AG08395 (cell line): ENCODE measurements at places on chromosomes 6 and 20.

GRCh38 chr6:134802426-134803058 is 147.4 kb downstream of the ALDH8A1 start:
- DNase-seq = no peak

DNA sequence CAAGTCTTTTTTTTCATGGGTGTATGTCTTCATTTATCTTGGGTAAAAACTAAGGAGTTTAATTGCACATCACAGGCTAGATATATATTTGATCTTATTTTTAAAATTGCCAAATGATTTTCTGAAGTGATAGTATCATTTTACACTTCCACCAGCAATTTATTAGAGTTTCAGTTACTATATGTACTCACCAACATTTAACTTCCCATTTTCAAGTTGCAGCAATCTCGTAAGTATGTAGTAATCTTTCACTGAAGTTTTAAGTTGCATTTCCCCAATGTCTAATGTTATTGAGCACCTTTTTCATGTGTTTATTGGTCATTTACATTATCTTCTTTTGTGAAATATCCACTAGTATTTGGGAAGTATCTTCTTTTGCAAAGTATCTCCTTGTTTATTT is 277.4 kb upstream of the CNR1 start:
- no peak for DNase-seq

DNA sequence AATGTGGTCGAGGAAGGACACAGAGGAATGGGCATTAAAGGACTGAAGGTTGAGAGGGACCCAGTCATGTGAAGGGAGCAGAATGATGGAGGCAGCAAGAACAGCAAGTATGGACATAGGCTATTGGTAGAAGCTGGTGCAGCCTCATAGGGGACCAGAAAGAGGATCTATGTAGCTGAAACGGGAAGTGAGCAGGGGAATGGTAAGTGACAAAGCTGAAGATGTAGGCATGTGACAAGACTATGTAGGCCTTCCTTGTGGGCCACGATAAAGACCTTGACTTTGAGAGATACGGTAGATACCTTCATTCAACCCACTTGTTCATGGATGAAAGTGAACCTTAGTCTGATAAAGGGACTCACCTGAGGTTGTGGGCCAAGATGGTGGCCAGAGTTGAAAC is 3.5 kb downstream of the CTNNBL1 start:
- no peak for DNase-seq

DNA sequence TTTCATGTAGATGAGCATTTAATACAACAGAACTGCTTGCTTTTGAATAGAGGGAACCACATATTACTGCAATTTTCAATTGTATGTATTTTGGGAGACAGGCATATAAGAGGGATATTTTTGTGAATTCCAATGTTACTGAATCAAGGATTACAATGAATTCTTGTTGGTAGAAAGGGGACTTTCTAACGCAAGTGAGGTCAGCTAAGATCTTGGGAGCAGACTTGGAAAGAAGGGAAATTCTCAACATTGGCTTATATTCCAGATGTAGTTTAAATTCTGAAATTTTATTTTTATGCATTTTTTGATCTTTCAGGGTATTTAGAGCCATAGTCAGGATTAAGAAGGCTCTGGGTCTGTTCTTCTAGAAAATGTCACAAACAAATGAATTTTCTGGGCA is 43.3 kb upstream of the CTAGE9 start:
- DNase-seq = no peak

DNA sequence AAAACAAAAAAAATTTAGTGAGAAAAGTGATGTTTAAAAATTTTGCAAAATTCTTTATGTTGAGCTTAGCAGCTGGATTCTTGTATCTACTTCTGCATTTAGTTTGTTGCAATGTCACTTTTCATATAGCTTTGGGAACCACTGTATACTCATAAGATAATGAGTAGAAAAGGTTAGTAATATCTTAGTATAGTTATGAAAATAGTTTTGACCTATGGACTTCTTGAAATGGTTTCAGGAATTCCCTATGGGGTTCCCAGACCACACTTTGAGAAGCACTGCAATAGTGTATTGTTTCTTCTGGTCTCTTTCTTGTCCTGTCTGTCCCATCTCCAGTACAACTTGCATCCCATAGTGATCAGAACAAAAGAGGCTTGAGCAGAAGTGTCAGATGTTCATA is 29.4 kb downstream of the PPP1R16B start:
- no peak for DNase-seq

GRCh38 chr6:156587071-156587470 is 190.1 kb upstream of the ARID1B start:
- DNase-seq = no peak

DNA sequence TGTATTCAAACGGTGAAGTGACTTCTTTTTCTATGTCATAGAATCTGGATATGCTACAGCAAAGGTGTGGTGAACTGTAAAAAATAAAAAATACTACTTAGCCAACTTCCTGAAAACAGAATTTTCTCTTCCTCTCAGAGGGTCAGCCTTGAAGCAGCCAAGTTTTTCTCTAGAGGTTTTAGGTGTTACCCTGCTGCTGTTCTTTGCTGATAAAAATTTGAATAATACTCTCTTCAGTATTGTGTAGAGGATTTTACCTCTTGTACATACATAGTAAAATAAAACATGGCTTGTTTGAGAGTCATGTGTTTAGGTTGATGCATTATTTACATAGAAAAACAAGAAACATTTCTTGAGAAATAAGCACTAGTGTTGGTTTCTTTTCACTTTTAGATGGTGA is 458.4 kb downstream of the TBC1D32 start:
- DNase-seq = no peak

DNA sequence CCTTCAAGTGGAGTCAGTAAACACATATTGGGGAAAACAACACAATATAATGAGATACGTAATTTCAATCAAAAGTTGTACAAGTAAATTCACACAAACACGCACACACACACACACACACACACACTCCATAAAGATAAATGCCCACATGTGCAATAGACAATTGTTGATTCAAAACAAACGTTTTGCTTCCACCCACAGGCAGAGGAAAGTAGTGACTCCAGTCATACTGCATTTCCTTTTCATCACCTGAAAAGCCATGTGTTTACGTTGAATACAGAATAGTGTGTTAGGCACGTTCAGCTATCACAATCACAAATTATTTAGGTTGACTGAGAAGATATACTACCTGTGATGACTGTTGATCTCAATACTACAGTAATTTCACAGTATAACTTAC is 443.8 kb upstream of the MANEA start:
- DNase-seq = no peak

GRCh38 chr6:142871910-142872331 is 73.1 kb downstream of the HIVEP2 start:
- peak; percentile 89 for DNase-seq

- DNase-seq = no peak
Measured at GRCh38 chr20:1402149-1402548, 9.3 kb upstream of the FKBP1A start.

DNA sequence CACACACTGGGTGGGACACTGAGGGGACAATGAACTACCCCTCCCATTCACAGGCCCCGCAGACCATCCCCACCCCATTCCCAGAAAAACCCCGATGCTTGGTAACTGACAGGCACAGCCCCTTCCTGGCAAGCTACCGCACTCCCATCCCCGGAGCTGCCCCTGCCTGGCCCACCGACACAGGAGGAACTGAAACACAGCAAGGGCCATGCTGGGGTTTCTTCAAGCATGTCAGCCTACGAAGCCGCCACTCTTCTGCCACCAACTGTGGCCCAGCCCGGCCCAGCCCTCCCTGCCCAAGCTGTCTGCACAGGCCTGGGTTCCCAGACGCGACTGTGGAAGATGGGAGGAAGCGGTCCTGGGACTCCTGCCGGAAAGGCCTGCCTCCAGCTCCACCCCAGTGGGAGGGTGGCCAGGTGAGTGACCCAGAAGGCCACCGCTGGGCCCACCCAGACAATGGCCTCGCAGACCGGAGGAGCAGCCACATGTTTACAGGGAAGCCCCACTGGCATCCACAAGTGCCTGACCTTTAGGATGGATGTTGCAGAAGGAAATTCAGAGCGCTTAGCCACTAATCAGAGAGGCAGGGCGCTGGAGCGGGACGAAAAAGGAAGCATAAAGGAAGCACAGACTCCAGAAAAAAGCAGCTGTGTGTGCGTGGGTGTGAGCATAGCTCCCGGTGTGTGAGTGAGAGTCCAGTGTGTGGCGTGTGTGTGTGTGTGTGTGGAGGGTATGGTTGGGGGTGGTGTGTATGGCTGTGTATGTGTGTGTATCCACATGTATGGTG is 91.6 kb downstream of the PRND start:
- DNase-seq = no peak

GRCh38 chr6:151002057-151002450 is 136.6 kb downstream of the MTHFD1L start:
- no peak for DNase-seq

DNA sequence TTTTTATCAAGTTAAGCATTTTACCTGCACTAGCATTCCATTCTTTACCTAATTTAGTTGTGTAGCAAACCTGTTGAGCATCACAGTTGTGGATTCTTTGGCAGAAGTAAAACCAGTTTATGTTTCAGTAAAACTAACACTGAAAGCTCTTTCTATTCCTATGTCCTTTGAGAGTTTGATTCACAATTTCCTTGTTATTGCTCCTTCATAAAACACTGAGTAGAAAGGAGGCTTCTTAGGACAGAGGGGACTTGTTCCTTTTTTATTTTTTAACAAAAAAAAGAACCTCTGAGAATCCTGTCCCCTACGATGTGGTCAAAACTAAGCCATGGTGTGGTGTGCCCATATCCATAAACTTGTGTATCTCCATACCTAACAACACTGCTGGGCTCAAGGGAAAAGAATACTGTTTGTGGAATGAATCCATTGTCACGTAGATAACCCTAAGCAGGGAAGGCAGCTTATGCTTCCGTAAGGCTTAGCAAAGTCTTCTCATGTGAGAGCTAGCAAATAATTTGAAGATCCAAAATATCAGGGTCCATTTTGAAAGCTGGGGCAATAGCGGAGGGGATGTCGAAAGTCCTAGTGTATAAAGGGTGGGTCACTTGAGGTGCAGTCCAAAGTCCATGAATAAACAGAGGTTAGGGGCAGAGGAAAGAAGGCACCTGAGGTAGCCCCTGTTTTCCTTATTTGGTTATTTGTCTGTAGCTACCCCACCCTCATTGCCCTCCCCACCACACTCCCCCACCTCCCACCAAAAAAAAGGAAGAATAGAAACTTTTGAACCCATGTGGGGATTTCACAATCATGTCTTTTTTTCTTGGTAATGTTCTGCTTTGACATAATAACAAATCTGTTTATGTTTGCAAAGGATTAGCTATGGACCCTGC is 71.0 kb downstream of the PLAGL1 start:
- DNase-seq = no peak

DNA sequence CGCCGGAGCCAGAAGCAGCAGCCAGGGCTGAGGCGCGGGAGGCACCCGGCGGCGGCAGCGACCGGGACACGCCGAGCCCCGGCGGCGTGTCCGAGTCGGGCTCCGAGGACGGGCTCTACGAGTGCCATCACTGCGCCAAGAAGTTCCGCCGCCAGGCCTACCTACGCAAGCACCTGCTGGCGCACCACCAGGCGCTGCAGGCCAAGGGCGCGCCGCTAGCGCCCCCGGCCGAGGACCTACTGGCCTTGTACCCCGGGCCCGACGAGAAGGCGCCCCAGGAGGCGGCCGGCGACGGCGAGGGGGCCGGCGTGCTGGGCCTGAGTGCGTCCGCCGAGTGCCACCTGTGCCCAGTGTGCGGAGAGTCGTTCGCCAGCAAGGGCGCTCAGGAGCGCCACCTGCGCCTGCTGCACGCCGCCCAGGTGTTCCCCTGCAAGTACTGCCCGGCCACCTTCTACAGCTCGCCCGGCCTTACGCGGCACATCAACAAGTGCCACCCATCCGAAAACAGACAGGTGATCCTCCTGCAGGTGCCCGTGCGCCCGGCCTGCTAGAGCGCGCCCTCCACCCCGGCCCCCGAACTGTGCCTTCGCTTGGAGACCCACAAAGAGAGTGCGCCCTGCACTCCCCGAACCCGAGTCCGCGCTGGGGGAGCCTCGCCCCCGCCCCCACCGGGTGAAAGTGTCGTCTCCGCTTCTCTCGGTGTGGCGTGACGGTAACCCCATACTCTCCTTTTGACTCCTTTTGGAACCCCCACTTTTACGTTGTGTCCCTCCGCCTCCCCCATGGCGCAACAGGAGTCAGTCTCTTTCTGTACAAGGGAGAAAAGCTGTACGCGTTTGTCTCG is 1.6 kb downstream of the INSM1 start:
- no peak for DNase-seq

GRCh38 chr6:90284236-90285041 is 12.2 kb downstream of the BACH2 start:
- DNase-seq = peak; percentile 92

DNA sequence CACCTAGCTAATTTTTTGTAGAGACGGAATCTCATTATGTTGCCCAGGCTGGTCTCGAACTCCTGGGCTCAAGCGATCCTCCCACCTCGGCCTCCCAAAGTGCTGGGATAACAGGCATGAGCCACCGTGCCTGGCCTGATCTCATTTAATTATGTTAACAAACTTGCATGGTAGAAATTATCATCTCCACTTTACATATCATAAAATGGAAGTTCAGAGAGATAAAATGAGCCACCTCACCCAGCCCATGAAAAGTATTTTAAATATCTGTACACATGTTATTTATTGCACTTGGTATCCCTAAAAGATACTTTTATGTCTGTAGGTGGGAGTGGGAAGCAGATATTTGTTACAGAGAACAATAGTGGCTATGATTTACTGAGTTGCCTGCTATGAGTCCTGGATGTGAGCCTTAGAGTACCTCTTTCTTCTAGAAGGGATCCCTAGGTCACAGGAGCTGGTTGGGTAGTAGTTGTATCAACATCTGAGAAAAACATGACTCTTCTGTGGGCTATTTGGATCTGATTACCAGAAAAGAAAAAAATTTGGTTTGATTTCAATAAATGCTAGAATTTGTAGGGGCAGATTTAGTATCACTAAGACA is 52.4 kb upstream of the EIF2S2 start:
- no peak for DNase-seq

GRCh38 chr6:148822819-148823218 is 76.0 kb downstream of the UST start:
- no peak for DNase-seq

- DNase-seq = no peak
Measured at GRCh38 chr6:139829576-139829975, 455.1 kb upstream of the CITED2 start.

GRCh38 chr6:141610741-141611140 is 522.0 kb upstream of the GJE1 start:
- peak; percentile 10 for DNase-seq

- no peak for DNase-seq
Measured at GRCh38 chr20:37411408-37412219, 65.7 kb downstream of the SRC start.

GRCh38 chr20:58986286-58986967 is 5.4 kb downstream of the NELFCD start:
- DNase-seq = no peak

DNA sequence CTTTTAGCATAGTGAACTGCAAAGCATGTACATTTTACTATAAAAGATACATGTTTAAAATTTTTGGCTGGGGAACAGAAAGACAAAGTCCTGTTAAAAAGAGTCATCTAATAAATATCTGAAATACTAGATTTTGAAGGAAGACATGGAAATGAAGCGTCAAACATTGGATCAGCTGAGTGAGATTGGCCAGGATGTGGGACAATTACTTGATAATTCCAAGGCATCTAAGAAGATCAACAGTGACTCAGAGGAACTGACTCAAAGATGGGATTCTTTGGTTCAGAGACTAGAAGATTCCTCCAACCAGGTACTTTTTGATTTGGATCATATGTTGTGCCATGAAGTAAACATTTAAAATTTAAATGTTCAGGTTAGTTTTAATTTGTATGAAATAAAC is 162.3 kb downstream of the UTRN start:
- DNase-seq = peak; percentile 48
